ENCODE measurements at places on chromosomes 5 and 9.

GRCh38 chr9:100011062-100011681 lies 87.6 kb downstream of the ERP44 start:
- no peak for DNase-seq

DNA sequence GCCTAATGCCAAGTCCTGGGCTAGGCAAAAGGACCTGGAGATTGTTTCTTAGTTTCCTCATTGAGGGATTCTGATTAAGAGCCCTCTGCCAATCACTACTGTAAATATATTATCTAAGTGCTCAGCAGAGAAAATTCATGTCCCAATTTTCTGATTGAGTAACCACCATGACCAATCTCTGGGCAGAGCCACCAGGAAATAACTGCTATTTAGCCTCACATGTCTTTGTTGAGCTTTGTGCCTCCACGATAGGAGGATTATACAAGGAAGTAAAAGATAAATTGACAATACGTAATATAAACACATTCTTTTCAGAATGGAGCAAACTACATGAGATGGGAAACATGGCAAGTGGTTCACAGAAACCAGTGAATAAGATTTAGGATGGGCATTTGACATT lies 396.1 kb upstream of the PAPPA start:
- no peak for DNase-seq

GRCh38 chr5:315488-316209 lies 5.9 kb upstream of the AHRR start:
- DNase-seq: no peak

DNA sequence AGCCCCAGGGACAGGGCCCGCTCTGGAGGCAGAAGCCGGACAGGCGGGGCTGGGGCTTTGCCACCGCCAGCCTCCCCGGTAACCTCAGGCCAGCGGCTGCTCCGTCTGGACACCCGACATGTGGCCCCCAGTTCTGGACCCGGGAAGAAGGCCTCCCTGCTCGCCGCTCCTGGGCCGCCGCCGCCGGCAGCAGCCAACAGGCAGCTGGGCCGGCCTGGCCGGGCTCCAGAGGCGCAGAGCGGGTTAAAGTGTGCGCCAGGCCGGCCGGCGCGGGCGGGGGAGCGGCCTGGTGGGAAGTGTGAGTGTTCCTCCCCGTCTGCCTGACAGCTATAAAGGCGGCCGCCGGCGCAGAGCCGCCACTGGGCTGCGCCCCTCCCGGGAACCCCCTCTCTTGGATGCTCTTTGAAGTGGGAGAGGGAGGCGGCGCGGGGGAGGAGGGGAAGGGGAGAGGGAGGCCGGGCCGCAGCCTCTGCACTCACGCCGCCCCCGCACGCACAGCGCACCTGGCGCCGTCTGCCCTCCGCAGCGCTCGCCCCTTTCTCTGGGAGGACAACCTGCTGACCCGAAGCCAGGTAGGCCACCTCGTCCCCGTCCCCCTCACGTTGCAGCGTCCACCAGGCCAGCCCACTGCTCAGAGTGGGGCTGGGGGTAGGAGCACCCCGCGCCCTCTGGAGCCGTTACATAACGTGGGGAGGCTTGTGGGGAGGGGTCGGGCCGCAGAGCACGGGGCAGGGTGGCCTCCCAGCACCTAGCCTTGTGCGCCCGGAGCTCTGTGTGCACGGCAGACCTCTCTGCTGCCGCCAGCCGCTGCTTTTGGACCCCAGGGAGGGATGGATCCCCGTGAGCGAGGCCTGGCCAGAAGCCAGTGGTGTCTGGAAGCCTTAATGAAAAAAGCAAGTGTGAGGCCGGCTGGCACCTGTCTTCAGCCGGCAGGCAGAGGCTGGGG lies at the start of gene ADAMTSL2:
ADAMTSL2 (plus strand) TSS at position 359 of the 946 bp plus-strand sequence. CDS start 2,009 bp downstream, outside the sequence.
- DNase-seq: peak; percentile 91

DNA sequence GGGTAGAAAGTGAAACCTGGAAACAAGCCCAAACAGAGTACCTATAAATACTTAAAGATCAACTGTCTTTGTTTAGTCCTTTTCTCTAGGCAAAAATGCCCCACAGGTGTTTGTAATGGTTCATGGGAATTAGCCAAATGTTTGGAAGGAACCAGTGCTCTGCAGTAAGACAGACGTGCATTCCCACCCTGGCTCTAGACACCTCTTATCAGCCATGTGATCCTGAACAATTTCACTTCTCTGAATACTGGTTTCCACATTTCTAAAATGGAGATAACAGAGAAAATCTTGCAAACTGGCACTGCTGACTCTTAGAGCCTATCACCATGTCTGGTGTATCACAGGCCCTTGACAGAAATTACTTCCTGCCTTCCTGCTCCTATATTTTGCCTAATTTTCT lies 30.0 kb downstream of the GLIS3 start:
- no peak for DNase-seq

DNA sequence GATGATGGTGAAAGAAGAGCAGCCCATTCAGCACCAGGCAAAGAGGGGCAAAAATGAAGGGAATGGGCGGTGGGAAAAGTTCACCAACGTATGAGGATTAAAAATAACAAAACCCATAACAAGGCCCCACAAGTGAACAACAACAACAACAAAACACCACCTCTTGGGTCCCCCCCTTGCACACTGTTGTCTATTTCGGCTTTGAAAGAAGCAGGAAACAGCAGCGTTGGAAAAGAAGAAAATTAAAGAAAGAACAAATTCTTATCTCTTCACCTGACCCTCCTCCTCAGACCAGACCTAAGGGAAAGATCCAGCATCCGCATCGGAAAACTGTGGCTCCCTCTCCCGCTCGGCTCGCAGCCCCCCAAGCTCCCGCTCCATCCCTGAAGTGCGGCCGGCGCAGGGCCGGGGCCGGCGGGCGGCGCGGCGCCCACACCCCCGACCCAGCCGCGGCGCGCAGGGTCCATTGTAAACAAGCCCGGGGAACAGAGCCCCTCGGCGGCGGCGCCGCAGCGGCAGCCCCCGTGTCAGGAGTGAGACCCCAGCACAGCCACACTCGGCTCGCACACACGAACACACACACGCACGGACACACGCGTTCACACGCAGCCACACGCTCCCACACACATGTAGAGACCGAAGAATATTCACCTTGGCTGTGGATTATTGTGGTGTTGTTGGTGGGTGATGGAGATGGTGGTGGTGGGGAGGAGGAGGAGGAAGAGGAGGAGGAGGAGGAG lies 535 bp downstream of the RFX3 start:
- peak; percentile 61 for DNase-seq

DNA sequence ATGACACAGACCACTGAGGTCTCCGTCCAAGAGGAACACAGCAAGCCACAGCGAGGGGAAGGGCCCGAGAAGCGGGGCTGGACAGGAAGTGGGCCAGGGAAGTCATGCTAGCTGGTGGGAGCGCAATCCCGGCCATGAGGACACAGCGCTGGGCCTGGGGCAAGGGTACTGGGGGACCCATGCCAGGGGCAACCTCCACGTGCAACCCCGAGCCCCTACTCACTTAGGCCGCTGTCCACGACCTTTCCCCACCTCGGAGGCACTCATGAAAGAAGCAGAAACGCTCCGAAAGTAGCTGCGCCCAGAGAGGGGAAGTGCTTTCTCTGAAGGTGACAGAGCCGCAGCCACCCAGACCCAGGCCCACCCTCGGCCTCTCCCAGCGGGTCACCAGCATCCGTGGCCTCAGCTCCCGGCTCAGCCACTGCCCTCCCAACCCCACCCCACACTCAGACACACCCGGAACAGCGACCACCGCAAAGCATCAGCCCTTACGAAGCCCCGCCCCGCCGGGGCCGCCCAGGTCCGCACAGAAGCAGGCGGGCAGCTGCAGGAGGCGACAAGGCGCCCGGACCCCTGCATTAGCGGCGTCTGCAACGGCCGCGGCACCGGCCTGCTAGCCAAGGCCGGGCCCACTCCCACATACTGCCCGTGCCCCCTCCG lies 782 bp downstream of the BICD2 start:
- peak; percentile 48 for DNase-seq

DNA sequence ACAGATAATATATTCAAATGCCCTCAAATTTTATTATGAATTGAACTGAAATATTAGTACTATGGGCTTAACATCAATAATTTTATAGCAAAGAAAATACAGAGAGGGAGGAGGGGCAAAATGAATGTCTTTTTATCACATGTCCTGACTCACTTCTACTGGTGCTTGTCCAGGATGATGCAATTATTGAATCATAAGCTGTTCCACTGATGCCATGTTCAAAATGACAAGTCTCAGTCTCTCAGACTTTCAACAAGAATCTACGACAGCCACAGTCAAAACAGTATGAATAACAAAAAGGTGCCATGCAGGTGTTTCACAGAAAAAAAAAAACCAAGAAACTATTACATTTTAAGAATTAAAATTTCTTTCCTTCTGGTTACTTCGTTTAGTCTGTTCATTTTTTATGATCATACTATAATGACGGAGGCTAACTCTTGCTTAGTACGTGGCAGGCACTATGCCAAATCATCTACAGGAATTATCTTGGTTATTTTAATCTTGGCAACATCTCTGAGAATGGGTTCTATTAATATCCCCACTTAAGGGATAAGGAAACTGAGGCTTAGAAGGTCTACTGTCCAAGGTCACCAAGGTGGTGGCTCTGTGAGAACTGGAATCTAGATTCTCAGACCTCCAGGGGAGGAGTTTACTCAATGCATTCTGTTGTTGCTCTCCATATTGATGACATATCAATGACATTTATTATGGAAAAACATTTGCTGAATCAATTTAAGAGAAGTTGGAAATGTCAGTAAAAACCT lies 61.5 kb downstream of the NR3C1 start:
- no peak for DNase-seq

DNA sequence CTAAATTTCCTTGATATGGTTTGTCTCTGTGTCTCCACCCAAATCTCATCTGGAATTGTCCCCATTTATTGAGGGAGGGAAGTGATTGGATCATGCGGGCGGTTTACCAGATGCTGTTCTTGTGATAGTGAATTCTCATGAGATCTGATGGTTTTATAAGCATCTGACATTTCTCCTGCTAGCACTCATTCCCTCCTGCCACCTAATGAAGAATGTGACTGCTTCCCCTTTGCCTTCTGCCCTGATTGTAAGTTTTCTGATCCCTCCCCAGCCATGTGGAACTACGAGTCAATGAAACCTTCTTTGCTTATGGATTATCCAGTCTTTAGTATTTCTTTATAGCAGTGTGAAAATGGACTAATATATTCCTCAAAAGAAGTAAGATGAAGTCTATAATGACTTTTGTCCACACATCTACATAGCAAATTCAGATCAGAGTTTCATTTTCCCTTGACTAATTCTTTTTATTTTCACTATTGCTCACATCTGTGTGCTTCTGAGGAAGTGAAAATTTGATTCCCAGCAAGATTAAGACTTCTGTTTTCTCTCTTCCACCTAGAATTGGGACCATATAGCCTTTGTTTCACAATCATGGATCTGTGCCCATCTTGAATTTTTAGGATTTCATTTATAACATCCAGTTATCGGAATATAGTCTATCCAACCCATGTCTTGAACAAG lies 393.5 kb downstream of the DMAC1 start:
- no peak for DNase-seq

GRCh38 chr9:105418588-105419500 lies 29.0 kb upstream of the FSD1L start:
- no peak for DNase-seq

DNA sequence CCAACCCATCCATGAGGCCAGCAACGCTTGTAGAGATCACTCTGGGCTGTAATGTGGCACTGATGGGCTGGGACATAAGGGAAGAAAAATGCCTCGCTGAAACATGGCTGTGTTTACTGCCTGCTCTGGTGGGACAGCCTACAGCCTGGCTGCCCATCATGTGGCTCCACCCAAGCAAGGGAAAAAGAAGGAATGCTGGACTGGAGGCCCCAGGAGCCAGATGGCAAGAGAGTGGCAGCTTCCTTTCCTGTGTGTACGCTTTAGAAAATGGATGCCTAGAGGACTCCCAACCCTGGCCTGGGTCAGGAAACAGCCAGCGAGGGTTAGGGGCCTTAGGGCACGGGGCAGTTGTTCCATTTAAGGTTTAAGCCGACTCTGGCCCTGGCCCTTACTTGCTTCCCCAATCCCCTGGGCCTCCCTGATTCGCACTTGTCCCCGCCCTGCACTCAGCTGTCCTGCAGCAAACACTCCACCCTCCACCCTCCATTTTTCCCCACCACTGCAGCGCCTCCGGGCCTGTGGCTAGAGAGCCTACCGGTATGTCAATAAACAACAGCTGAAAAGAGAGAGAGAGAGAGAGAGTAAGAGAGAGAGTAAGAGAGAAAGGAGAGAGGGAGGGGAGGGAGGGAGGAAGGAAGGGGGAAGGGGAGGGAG lies 819.4 kb downstream of the SEMA5A start:
- DNase-seq: no peak

DNA sequence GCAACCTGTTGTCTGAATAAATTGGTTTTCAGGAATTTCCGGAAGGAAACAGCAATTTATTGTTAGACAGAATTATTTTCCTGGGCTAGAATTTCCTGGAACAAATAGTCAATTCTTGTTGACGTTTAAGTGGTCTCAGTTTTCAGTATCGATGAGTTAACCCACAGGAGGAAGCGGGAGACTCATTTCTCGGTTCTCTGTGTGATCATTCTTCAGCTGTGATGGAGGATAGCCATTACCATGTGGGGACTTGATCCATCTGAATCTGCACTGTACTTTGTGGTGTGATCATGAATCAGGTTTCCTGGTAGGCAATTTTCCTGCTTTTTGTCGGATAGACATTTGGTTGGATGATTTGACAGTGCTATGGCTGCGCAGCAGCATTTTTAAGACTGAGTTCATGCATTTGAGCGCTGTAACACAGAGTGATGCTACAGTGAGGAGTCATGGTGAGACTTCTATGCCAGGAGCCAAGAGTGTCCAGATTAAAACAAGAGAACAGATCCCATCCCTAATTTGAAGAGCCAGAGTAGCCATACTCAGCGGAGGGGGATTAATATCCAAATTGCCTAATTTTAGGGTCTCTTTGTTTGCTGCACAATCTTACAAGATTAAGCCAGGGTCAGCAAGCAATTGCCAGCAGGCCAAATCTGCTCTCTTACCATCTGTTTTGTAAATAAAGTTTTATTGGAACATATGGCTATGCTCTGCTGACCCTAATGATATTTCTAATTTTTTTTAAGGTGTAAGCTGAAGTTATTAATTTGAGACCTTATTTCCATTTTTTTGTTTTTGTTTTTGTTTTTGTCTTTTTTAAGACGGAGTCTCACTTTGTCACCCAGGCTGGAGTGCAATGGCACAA lies 355.9 kb downstream of the RAB3C start:
- DNase-seq: no peak

DNA sequence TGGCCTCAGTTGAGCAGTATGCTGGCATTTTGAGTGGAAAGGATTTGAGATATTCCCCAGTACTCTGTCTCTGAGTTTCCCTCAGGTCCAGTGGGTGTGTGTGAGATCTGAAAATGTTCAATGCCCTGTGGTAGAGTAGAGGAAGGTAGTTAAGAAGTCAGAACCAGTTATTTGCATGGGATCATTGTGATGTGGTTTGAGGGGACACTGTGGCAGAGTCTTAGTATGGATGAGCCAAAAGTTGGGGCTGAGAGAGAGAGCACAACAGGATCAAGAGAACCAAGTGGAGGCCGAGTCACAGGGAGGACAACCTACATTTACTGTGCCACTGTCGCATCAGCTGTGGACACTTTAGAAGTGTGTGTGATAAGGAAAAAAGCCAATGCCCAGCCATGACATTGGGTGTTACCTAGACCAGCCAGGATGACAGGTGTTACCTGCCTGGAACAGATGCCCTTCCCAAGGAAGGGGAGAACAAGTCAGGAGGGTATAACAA lies 128.9 kb upstream of the IL12B start:
- no peak for DNase-seq

Data from left ventricle myocardium superior (tissue), 1 donor.